NCI-H2171 (cell line): ENCODE measurements at places on chromosomes 16 and 17.
A peak's percentile ranks its signal among the peaks of the same experiment; 100 is the strongest.

DNA sequence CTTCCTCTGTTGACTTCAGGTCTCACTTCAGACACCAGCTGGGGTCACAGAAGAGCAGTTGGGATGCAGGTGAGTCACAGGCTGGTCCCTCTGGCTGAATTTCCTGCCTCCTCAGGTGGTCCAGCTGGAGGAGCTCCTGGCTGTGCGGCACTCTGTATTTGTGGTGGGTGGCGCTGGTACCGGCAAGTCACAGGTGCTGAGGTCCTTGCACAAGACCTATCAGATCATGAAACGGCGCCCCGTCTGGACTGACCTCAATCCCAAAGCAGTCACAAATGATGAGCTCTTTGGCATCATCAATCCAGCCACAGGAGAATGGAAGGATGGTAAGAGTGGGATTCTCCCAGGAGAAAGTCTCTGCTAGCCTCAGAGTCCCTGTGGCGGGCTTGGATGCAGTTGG is 149.2 kb downstream of the DNAH9 start:
- no peak for DNase-seq

DNA sequence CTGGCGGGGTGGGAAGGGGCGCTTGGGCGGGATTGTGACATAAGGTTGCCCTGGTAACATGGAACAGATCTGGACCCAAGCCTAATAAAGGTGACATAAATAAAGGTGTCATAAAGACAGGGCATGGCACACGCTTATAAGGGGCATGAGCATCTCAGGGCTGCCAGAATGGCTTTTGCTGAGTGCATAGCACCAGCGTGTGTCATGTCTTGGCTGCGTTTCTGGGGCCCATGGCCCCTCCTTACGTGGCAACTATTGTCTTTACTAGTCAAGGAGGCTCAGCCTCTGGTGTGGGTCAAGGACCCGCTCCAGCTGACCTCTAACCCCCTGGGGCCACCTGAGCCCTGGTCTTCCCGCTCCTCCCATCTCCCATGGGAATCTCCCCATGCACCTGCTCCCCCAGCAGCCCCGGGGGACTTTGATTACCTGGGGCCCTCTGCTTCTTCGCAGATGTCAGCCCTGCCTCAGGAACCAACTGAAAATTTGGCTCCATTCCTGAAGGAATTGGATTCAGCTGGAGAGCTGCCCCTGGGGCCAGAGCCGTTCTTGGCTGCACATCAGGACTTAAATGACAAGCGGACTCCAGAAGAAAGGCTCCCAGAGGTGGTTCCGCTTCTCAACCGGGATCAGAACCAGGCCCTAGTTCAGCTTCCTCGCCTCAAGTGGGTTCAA is 13.9 kb downstream of the LRRC37B start:
- DNase-seq, result peak; percentile 88

GRCh38 chr17:39981207-39981741 is 667 bp downstream of the PSMD3 start:
- no peak for DNase-seq

GRCh38 chr17:66981983-66982508 is 17.5 kb downstream of the CACNG4 start:
- DNase-seq, result no peak
